ENCODE measurements at places on chromosomes 16 and 17. TPM values are rescaled to one million over a fixed set of nuclear protein-coding genes. Genes with fewer than 3 reads are reported as not detected.

GRCh38 chr16:13377143-13377542, 475.7 kb downstream of the SHISA9 start:
- no peak for DNase-seq

GRCh38 chr17:79970576-79971068, 65.0 kb downstream of the TBC1D16 start:
- no peak for DNase-seq

DNA sequence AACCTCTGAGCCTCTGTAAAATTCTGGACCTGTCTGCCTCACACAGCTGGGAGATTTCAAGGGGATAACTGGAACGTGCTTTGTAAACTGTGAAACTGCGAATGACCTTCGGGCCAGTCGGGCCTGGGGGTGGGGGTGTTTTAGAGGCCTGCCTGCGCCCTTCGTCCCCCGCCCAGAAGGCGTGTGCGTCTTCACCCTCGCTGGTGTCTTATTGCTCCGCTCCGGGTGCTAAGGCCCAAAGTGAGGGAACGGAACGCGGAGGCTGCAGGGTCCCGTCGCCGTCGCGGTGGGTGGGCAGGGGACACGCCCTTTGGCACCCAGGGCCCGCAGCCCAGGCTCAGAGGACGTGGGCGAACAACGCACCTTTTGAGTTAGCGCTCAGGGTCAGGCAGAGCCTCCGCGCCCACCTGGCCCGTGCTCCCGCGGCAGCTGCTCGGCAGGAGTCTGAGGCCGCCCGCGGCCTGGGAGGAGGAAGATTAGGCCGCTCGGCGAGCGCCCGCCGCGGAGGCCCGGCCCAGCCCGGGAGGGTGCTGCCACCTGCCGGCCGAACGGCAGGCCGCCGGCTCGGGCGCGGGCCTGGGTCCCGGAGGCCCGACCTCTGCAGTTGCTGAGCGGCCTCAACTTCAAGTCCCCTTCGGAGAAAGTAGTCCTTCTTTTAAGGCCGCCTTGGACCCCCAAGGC, 29.7 kb downstream of the DCAKD start:
- peak; percentile 12 for DNase-seq

DNA sequence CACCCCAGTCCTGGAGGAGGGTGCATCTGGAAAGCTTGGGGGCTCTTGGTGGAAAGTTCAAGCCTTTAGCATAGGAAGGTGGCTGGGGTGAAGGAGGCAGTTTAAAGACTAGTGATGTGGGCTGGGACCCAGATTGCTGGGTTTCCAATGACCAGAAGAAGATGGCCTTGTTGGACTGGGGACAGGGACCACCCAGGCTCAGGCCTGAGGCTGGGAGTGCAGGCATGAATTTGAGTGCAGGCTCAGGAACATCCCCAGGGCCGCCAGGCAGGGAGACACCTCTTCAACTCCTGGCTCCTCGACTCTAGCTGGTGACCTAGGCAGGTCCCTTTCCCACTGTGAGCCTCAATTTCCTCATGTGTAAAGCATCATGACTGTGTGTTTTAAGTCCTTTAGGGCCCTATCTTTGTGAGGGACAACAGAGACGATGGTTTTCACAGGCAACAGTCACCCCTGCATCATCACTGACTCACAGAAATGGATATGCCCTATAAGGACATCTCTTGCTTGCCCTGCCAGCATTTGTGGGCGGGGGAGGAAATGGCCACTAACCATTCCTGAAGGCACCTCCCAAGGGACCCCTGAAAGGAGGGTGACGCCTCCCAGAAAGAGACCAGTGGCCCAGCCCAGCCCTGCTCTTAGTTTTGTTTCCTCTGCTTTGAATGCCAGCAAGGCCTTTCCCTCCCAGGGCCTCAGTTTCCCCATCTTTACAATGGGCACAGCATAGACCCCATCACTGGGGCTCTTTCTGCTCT, 11.1 kb downstream of the NLRC5 start:
- DNase-seq, result peak; percentile 88

GRCh38 chr16:89915303-89916232, 3.1 kb upstream of the MC1R start:
- no peak for DNase-seq

DNA sequence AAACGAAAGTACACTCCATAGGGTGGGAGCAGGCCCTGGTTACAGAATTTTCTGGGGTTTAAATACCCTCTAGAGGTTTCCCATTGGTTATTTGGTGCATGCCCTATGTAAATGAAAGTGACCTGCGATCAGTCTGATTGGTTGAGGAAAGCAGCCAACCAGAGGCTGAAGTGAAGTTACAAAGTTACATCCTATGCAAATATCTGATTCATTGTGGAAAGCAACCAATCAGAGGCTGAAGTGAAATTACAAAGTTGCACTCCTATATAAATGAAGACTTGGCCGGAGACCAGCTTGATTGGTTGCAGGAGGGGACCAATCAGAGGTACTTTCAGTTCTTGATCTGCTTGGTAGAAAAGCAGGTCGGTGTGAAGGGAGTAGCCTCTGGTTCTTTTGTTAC, 24.4 kb downstream of the NAA60 start:
- DNase-seq, result peak; percentile 32

- DNase-seq, result no peak
Observed at GRCh38 chr17:42178817-42179216, 2.1 kb downstream of the KCNH4 start.

- DNase-seq, result no peak
Observed at GRCh38 chr17:48211011-48211410, 103.4 kb downstream of the SNX11 start.

GRCh38 chr17:19410875-19411620, at the start of gene RNF112:
TSS of gene RNF112 (plus strand) at chr17:19411232. CDS start at chr17:19411409, 177 bp downstream.
- DNase-seq, result peak; percentile 45

- DNase-seq, result no peak
Observed at GRCh38 chr17:71727723-71728122, 393.1 kb upstream of the SOX9 start.

DNA sequence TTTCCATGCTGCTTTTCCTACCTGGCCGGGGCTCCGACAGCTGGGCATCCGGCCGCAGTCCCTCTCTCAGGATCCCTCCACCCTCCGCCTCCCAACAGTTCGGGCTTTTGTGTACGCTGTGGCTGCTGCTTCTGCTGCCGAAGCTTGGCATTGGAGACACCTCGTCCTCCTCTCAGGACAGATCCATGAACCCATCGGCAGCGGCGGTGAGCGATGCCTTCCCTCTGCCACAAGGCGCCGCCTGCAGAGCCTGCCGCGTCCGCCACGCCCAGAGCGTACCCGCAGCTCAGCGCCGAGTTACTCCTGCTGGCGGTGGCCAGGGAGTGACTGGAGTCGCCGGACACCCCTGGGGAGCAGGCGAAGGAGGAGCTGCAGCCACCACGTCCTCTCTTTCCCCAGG, 2032.8 kb downstream of the TP53TG3F start:
- DNase-seq, result no peak

- no peak for DNase-seq
Observed at GRCh38 chr17:6558932-6559752, 2.8 kb upstream of the PITPNM3 start.

DNA sequence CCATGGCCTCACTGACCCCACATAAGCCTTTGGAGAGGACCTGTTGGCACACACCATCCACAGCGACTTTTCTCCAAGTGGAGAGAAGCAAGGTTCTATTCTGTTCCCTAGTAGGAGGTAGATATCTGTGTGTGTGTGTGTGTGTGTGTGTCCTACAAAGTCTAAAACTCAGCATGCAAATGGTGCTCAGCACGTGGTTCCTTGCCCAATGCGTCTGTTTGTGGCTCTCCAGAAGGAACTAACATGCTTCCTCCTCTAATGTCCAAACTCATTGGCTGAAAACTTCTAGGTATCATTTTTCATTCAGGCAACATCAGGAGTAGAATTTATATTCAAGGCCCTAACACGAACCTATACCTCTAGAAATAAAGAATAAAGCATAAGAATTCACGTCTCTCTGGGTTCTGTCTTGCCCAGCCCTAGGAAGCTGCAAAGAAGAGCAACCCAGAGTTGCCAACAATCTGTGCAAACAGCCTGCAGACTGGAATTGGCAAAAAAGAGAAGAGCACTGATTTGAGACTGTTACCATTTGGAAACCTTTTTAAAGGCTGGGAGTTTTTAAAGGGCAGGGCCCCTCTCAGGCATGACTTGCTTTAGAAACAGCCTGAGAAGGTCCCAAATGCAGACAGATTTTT, 25.5 kb downstream of the MAP3K14 start:
- no peak for DNase-seq

GRCh38 chr16:69589434-69590269, 23.9 kb downstream of the NFAT5 start:
- no peak for DNase-seq

- DNase-seq, result peak; percentile 38
Observed at GRCh38 chr17:10844621-10845387, 6.9 kb upstream of the PIRT start.

DNA sequence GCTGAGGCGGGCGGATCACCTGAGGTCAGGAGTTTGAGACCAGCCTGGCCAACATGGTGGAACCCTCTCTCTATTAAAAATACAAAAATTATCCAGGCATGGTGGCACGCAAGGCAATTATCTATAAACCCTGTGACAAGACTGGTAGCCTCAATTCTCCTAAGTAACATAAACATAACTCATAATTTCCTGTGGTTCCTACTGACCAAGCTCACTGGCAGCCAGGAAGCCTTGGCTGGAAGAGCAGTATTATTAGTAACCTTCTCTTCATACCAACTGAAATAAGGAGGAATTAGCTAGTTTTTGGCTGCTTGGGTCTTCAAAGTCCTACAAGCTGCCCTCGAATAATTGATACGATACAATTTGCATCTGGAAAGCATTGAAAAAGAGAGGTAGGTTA, 31.6 kb upstream of the LRRC37A3 start:
- no peak for DNase-seq

DNA sequence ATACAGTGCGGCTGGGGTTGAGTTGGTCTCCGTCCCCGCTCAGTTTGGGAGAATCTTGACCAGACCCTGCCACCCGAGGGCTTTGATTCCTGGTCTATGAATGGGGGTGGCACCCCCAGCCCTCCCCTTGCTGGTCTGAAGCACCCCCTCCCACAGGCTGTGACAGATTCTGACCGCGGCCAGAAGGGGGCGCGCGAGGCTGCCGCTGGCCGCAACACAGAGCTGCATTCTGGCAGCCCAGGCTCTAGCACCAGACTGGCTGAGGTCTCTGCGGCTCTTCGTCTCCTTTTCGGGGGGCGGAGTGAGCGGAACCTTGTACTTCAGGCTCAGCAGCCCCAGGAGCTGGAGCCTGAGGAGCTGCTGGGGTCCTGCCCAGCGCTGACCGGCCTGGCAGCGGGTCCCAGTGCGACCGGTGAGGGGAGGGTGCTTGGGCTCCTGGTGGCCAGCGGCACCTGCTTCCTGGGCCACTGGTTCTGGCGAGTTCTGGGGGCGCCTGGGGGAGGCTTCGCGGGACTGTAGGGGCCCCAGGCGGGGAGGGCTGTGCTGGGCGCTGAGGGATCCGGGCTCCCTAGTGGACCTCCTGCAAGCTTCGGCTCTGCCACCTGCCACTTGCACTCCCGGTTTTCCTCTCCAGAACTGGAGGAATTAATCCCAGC, 1011.6 kb downstream of the KCNJ18 start:
- no peak for DNase-seq

GRCh38 chr16:78579020-78579419, 479.6 kb downstream of the WWOX start:
- no peak for DNase-seq

DNA sequence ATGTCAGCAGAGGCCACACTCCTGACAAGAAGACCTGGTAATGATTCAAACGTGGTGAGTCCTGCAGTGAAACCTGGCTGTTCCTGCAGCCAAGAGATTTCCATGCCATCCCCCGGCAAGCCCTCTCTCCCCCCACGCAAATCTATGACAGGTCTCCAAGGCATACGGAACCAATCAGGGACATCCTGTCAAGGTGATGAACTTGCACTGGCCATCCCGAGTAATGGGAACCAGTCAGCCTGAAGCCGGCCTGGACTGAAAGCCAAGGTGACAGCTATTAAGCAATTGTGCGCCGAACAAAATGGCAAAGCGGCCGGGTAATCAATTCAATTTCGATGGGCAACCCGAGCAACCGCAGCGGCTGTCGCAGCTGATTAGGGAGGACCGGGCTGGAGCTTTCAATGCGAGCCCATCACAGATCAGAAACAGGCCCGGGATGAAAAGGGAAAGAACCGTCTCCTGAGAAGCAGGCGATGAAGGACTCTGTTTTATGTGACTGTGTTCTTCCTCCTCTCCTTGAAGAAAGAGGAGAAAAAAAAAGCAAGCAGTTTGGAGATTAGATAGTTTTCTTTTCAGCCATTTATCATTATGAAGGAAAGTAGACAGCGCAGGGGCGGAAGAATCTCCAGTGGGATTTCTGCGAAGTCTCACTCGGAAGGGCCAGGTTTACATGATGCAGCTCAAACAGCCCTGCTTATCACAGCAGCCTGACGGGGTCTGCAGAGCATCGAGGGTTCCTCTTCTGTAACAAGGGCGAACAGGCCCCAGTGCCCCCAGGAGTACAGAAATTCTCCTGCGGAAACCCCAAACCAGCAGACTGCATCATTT, 35.2 kb downstream of the TBX4 start:
- DNase-seq, result no peak

DNA sequence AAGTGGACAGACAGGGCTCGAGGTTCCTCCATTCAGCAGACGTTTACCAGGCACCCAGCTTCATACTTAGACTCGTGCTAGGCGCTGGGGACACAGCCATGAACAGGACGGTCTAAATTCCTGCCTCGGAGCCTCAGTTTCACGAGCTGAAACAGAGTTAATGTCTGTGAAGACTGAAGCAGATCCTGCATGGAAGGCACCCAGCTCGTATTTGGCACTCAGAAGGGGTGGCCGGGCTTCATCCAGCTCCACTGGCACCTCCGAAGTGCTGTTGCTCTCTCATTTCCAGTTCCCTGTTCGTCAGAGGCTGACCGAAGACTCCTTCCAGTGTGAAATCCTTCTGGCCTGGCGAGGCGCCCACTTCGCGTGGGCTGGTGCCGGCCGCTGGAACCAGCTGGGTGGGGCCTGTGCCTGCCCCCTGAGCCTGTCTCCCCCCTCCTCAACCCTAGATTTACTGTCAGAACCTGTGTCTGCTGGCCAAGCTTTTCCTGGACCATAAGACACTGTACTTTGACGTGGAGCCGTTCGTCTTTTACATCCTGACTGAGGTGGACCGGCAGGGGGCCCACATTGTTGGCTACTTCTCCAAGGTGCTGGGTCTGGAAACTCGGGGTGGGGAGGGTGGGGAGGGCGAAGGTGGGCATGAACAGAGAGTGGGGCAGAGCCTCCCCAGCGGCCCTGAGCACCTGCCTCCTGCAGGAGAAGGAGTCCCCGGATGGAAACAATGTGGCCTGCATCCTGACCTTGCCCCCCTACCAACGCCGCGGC, 5.8 kb downstream of the PRSS8 start:
- no peak for DNase-seq

DNA sequence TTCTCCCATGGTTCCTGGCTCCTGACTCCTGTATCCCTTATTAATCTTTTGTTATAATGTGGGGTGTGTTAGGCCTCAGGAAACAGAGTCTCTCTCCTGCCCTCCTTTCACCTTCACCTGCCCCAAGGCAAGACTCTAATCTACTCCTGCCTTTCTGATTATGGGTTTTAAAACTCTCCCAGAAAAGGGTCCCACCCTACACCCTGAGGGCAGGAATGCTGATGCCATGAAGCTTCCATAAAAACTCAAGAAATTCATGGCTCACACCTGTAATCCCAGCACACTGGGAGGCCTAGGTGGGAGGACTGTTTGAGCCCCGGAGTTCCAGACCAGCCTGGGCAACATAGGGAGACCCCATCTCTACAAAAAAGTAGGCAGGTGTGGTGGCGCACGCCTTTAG, 18.6 kb upstream of the SRCAP start:
- no peak for DNase-seq

The LPO gene
- not detected for total RNA-seq

The TNFRSF13B gene
- not detected for total RNA-seq

Data from HFFc6 (cell line).